ENCODE measurements at places on chromosomes 12 and 14.

DNA sequence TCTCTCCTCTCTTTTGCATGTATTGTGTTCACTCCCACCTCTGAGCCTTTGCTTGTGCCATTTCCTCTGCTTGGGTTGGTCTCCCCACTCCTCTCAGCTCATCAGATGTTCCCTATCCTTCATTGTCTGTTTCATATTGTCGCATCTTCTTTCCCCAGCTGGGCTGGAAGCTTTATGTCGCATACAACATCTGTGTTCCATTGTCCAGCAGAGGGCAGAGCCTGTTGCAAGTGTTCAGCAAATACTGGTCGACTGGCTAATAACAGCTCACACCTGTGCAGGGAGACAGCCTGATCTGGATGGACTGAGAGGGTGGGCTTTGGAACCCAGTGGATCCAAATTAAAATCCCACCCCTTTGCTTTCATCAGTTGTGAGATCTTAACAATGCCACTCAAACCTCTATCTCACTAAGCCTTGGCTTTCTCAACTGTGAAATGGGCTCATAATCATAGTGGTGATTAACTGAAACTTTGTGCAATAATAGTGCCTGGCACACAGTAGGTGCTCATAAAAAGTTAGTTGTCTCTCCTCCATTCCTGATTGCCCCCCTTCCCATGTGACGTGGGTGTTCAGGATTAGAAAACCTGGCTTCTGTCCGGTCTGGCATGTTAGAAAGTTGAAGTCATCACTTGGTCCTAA lies 75.8 kb downstream of the RIN3 start:
- no peak for DNase-seq

DNA sequence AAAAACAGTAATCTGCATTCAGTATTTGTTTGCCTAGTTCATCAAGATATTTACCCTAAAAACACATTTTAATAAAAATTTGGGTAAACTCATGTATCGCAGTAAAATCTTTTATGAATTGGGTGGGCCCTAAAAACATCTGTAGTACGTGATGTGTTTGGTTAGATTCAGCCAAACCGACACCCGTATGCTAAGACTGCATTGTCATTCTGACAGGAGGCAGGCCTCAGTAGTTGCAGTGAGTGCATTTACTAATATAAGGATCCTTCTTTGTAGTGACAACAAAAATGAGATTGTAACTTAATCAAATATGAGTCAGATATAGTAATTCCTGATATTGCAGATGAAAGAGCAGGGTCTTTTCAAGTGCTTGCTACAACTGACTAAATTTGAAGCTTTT lies 191.8 kb downstream of the SLC16A7 start:
- DNase-seq, result no peak

GRCh38 chr12:41681898-41682297 lies 462.8 kb downstream of the GXYLT1 start:
- DNase-seq, result no peak

GRCh38 chr14:101072531-101072930 lies 169.0 kb upstream of the RTL1 start:
- DNase-seq, result peak; percentile 62

DNA sequence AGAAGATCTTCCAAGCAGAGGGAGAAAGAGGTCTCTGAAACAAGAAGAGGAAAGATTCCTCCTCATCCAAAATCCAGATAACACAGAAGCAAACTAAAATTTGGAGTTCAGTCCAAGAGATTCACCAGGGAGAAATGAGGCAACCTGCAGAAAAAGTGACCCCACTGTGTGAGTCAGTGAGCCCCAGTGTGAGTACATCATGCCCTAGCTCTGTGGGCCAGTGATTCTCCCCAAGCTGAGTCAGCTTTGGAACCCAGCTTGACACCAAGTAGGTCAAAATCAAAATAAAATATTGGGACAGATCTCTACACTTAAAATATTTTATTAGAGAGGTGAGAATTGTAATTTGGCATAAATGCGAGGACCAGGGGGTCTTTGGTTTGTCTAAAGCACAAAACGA lies 17.2 kb downstream of the CLEC2B start:
- DNase-seq, result no peak

DNA sequence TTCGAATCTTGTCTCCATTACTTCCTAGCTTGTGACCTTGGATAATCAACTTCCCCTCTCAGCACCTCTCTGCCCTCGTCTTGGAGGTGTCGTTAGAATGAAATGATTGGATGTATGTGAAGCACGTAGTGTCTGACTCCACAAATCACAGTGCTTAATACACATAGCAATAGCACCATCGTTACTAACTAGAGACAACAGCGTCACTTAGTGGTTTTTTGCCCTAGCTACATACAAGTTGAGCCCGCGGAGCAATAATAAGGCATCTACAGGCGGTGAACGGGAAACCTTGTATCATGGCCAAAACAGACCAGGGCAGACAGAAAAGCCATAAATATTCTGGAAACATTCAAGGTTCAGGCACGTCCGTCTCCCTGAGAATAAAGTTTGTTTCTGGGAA lies 154.9 kb downstream of the ASCL4 start:
- DNase-seq, result no peak

GRCh38 chr12:125129591-125130255 lies 64.5 kb downstream of the AACS start:
- DNase-seq, result no peak

DNA sequence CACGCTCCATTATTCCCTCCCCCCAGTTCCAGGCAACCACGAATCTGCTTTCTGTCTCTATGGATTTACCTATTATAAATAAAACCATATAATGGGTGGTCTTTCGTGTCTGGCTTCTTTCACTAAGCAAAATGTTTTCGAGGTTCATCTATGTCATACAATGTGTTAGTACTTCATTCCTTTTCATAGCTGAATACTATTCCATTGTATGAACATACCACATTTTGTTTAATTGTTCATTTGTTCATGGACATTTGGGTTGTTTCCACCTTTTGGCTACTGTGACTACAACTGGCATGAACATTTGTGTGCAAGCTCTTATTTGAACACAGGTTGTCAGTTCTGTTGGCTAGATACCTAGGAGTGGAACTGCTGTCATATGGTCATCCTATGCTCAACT lies 12.9 kb upstream of the PAPOLA start:
- DNase-seq, result no peak

GRCh38 chr12:75711271-75711670 lies 199.9 kb upstream of the KRR1 start:
- no peak for DNase-seq

GRCh38 chr14:90760078-90760444 lies 56.2 kb downstream of the TTC7B start:
- no peak for DNase-seq

DNA sequence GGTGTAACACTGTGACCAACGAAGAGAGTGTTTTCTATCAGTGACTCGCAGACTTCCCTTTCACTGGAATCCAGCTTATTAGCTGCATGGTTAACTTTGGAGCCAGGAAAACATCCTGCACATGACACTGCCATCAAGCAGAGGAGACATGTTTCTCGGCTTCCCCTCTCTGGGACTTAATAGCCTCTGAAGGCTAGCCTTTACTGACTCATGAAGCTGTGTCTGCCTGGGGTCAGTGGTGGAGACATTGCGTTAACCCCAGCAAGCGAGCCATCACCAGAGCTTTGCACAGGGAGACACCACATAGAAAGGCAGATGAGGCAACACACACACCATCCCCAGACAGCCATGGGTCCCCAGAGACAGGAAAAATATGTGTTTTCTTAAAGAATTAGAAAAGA lies 126.9 kb upstream of the PRICKLE1 start:
- DNase-seq, result no peak

- DNase-seq, result no peak
Measured at GRCh38 chr12:47507221-47507620, 198.6 kb downstream of the RPAP3 start.

GRCh38 chr12:106135075-106135474 lies 3.7 kb downstream of the NUAK1 start:
- no peak for DNase-seq

GRCh38 chr12:106582641-106583230 lies at the start of gene RFX4:
RFX4 (plus strand) TSS chr12:106583004; CDS start chr12:106583321, 317 bp downstream.
- DNase-seq, result no peak

DNA sequence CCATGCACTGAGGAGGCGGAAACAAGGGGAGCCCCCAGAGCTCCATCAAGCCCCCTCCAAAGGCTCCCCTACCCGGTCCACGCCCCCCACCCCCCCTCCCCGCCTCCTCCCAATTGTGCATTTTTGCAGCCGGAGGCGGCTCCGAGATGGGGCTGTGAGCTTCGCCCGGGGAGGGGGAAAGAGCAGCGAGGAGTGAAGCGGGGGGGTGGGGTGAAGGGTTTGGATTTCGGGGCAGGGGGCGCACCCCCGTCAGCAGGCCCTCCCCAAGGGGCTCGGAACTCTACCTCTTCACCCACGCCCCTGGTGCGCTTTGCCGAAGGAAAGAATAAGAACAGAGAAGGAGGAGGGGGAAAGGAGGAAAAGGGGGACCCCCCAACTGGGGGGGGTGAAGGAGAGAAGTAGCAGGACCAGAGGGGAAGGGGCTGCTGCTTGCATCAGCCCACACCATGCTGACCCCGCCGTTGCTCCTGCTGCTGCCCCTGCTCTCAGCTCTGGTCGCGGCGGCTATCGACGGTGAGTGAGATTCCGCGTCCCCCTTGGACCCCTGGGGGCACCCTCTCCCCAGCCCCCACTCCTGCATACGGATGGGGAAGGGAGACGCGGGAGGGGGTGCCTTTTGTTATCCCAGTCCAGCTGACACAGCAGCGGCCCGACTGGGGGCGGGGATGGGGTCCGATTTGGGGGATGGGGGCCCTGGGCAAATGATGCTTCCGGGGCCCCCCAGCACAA lies 400 bp downstream of the LRP1 start:
- DNase-seq, result no peak

Data from type B pancreatic cell (in vitro differentiated cells).